Gastrocnemius medialis (tissue), 4 donors: ENCODE measurements at places on chromosomes 6 and 20.

- no peak for DNase-seq
These were observed 28.3 kb upstream of the LOC128125822 start for GRCh38 chr6:63543982-63544381.

- DNase-seq, result peak; percentile 22
These were observed 77.5 kb downstream of the C6orf118 start for GRCh38 chr6:165231581-165232561.

DNA sequence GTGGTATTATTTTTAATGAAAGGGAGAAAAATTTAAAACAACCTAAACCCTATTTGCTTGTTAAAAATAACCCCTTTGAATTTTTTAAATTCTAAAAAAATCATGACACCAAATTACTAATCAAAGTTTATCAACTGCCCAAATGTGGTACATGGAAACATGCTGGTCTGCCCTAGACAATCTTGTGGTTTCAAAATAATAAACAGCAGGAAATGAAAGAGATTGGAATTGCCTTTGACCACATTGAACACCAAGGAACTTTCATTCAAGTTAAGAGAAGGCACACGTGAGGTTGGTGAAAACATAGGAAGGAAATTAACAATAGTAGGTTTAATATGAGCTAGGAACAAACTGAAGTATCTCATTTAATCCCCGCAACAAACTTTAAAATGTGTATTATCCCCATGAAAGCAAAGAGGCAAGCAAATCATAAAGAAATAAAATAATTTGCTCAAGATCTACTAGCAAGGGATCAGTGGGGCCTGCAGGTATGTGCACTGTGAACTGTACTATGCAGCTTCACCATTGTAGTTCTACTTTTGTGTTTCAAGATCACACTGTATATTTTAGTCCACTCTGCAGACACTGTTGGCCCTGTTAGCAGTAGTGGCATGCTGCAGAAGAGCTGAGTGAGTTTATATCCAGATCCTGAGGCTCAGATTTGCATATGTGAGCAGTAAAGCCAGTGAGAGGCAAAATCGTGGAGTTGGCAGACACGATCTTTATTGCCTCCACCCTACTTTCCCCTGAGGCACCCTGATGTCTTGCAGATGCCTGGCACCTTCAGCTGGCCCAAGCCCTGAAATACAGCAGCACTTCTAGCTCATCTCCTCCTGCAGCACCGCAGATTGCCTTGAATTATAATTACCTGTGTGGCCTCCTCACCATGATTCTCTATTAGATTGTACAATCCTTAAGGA, 157.8 kb upstream of the TENT5A start:
- no peak for DNase-seq

- no peak for DNase-seq
These were observed 1359.4 kb upstream of the GJE1 start for GRCh38 chr6:140773276-140773675.

DNA sequence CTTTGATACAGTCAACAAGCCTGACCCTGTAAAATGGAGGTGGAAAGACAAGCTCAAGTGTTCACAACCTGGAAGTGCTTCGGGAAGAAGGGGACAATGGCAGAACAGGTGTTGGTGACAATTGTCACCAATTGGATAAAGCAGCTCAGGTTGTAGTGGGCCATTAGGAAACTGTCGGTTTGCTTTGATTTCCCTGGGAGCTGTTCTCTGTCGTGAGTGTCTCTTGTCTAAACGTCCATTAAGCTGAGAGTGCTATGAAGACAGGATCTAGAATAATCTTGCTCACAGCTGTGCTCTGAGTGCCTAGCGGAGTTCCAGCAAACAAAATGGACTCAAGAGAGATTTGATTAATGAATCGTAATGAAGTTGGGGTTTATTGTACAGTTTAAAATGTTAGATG, 15.0 kb downstream of the CCR6 start:
- no peak for DNase-seq

DNA sequence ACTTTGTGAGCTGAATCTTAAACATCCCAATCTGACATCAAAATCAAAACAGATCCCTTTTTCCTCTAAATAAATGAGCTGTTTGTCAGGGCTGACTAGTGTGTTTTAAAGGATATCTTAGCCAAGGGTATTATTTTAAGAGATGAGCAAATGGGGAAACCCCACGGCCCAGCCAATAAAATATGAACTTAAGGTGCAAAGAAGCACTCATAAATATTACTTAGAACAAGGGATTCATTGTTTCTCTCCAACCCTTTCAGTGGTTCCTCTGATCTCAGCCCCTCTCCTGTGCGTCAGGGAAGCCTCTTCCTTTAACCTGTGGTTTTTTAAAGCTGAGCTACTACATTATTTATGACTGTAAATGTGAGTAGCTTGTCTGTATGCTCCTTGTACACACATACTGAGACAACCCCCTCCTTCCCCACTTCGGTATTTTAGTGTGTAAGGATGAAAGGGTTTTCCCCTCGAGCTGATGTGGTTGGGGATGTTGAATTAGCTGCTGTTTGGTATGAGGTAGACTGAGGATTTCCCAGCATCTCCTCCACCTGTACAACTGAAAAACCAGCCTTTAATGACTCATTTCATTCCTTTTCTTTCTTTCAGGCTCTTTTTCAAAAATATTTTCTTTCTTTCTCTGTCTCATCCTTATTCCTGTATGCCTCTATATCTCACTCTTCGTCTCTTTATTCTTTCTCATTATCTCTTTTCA, 6.5 kb downstream of the BMP5 start:
- DNase-seq, result no peak

GRCh38 chr6:47718571-47718970, 20.2 kb downstream of the ADGRF4 start:
- no peak for DNase-seq

DNA sequence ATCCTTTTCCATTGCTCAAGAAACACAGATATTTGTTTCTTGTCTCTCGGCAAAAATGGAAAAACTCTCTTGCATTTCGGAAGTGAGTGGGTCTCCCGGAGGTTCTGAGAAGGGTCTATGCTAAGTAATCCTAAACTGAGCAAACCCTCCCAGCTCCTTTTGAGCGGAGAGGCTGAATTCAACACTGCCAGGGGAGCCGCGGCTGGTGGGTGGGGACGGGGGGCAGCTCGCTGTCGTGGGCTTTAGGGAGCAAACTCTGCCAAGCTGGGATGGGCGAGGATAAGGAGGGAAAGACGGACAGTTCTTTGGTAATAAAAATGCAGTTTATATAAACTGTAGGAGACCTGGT, 211.4 kb downstream of the FOXC1 start:
- no peak for DNase-seq

DNA sequence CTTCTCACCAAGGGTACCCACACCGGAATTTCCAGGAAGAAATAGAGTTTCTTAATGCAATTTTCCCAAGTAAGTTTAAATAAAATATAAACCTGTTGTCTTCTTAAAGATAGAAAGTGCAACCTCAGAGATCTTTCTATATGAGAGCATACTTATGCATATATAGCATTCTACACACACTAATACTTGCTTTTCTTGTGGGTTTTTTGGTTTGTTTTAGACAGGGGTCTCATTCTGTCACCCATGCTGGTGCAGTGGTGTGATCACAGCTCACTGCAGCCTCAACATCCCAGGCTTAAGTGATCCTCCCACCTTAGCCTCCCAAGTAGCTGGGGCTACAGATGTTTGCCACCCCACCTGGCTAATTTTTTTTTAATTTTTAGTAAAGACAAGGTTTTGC, 15.7 kb downstream of the AMD1 start:
- DNase-seq, result no peak

- no peak for DNase-seq
These were observed 37.0 kb upstream of the MAS1 start for GRCh38 chr6:159853754-159854153.

DNA sequence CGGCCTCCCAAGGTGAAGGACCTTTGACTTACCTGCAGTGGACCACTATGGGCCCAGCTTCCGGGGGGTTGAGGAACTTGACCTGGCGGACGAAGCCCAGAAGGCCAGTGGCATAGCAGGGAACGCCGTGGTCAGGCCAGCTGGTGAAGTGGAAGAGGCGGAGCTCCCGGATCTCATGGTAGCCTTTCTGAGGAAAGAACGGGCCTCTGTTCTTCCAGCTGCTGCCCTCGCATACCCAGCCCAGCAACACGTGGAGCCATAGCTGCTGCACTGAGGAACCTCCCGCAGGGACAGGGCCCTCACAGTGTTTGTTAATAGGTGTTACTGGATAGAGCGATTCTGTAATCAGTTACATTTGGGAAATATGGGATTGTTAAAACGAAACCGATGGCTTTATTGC, 492.1 kb upstream of the CHD6 start:
- no peak for DNase-seq

DNA sequence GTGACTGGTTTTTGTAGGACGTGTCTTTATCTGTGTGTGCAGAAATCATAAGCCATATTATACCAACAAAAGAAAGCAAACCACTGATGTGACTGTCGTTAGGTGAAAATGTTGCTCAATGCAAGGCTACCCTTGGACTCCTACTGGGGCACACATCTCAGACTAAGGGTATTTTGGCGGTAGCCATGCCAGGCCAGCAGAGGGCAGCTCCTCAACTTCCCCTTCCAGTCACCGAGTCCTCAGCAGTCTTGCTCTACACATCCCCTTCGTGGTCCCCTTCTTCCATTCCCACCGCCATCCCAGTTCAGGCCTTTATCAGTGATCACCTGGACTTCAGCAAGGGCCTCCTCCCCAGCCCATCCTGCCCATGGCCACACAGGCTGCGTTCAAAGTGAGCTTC, 113.7 kb upstream of the GGTLC1 start:
- DNase-seq, result no peak

- DNase-seq, result no peak
These were observed 108.5 kb upstream of the STMND1 start for GRCh38 chr6:16993396-16993795.

DNA sequence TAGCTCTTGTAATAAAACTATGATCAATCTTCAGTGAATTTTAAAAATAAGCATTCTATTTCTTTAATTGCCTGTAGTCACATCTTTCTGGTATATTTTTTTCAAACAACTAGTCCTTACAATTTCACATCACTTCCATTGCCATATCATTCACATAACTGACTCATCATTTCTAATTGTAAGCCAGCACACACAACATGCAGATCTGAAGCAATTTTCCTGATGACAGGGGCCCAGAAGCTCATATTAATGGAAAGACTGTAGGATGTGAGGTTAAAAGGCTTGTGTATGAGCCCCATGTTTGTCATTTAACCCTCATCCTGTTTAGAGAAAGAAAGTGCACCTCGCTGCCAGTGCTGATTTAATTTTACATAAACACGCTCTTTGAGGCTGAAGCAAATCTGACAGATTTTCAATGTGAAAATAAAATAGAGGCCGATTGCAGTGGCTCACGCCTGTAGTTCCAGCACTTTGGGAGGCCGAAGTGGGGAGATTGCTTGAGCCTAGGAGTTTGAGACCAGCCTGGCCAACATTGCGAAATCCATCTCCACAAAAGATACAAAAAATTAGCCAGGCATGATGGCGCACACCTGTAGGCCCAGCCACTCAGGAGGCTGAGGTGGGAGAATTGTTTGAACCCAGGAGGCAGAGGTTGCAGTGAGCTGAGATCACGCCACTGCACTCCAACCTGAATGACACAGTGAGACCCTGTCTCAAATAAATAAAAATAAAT, 40.1 kb upstream of the LTV1 start:
- DNase-seq, result no peak

DNA sequence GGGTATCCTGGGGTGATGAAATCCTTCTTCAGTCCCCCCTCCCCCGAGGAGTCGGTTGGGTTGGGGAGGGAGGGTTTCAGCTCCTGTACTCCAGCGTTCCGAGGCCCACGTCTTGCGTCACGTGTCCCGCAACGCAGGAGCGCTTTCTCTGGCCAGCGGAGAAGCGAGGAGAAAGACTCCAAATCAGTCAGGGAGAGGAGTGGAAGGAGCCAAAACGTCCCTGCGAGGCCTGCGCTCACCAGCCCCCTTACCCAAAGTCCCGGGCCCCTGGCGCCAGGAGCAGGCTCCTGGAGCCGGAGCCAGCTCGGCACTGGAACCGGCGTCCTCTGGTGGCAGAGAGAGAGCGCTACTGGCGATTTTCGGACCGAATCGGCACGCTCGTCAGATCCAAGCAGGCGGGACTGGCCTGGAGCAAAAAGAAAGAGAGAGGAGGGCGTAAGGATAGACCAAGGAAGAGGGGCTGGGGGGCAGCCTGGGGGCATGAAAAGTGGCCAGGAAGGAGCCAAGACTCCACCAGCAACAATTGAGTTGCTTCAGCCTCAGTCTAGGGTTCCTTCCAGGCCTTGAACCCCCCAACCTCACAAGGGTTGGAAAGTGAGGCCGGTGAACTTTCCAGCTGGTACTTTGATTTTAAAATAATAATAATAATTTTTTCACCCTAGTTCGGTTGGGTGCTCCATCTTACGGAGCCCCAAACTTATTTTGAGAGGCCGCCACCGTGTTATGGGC, at the start of gene GNAS:
Gene GNAS, plus strand, starts transcription at position 174 of the 729 bp plus-strand sequence.
- DNase-seq, result no peak

GRCh38 chr6:90502866-90503407, 83.9 kb downstream of the MAP3K7 start:
- DNase-seq, result no peak

GRCh38 chr6:105593805-105594671, 191.2 kb upstream of the PREP start:
- no peak for DNase-seq

- DNase-seq, result no peak
These were observed at the start of gene MRAP2 for GRCh38 chr6:84033523-84034451. MRAP2 (plus strand) TSS chr6:84033772; CDS start chr6:84055319, 21,547 bp downstream.

GRCh38 chr20:14712302-14712739, 374.9 kb upstream of the FLRT3 start:
- DNase-seq, result no peak

- no peak for DNase-seq
These were observed 31.4 kb downstream of the PRDM1 start for GRCh38 chr6:106117579-106117978.

GRCh38 chr6:16486661-16487060, 248.3 kb downstream of the GMPR start:
- no peak for DNase-seq

- no peak for DNase-seq
These were observed 20.3 kb downstream of the RIN2 start for GRCh38 chr20:19778404-19778803.

- no peak for DNase-seq
These were observed 9.5 kb upstream of the SIGLEC1 start for GRCh38 chr20:3721912-3722311.

GRCh38 chr20:60372822-60373221, 414.6 kb downstream of the CDH26 start:
- DNase-seq, result no peak

- DNase-seq, result no peak
These were observed 9.2 kb downstream of the NRN1 start for GRCh38 chr6:5997420-5997987.

DNA sequence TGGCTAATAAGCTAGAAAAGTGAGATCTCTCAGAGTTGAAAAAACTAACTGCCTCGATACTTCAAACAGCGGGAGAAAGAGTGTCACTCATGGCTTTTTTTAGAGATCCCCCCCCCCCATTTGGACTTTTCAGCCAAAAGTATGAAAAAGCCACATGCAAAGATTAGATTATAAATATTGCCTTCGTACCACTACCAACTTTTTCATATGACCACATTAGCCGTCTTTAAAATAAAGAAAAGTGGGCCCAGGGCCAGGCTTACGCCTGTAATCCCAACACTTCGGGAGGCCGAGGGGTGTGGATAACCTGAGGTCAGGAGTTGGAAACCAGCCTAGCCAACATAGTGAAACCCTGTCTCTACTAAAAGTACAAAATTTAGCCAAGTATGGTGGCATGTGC, 4.4 kb downstream of the PGK2 start:
- DNase-seq, result no peak
